Mesenteric fat pad (tissue), 1 donor: ENCODE measurements at places on chromosomes 3 and 15. TPM values are rescaled to one million over a fixed set of nuclear protein-coding genes. Genes with fewer than 3 reads are reported as not detected.

The DNAJA4 gene
- 21.4 TPM for total RNA-seq

The TLR9 gene
- total RNA-seq, result 0.19 TPM

The SORD gene
- 7.4 TPM for total RNA-seq

The RTP1 gene
- total RNA-seq, result not detected

The TMEM42 gene
- 8.1 TPM for total RNA-seq

- no peak for DNase-seq
These were observed 128.4 kb upstream of the HACD2 start for GRCh38 chr3:123713211-123713610.

DNA sequence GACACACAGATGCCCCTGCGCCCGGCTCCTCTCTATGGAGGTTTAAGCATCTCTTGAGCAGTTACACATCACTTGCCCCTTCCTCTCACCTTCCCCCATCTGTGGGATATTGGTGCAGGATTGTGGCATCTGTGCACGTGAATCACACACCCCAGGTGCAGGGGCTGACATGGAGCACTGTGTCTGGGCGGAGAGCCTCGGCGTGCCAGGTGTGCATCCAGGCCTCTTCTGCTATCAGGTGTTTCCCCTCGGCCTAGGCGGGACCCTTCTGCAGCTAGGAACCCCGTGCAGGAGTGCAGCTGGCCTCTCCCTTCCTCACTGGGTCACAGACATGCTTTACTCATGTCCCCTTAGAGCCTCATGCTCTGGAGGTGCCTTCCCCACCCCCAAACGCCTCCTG lies 33.4 kb upstream of the MUC13 start:
- no peak for DNase-seq

DNA sequence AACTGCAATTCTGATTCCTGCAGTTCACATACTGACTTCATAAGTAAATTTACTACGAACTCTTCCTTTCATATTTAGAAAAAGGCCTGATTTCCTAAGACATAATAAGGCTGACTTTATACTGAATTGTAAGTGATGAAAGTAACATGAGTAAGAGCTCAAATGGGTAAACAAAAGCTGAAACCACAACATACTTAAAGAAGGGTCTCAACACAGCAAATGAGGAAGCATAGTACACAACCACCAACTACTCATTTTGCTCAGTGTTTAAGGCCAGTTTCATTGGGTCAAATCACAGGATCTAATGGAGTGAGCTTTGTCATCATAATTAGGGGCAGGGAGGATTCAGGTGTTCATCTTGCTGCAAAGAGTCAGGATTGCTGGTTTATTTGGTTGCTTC lies 81.4 kb downstream of the SETD2 start:
- DNase-seq, result no peak

DNA sequence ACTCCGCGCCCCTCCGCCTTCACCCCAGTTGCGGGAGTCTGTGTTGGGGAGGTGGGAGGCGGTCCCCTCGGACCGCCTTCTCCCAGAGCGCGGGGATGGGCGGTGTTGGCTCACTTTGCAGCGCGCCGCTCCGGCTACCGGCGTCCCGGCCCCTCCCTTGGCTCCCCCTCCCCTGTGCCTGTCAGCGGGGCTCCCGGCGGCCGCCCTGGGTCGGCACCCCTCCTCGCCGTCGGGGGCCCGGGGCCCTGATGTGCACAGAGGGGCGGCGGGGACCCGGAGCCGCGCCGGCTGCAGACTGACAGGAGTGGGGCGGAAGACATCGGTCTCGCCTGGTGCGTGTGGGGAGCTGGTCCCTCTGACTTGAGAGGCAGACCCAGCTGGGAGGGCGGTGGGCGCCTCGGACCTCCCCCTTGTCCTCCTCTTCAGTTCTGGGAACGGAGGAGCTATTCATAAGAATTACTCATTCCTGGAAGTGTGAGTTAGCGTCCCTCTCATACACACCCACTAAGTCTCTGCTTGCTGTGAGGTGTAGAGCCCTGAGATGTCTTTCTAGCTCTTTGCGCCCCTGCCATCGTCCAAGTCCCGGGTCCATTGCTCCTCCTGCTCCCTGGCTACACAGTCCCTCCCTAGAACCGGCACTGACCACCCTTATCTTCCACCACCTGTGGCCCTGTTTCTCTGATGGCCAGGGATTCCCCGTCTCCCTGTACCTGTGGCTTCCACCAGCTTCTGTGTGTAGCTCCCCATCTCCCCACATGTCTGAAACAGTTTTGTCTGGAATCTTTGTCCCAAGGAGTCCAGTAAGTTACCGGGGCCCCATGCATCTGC lies 42.3 kb upstream of the ROPN1 start:
- peak; percentile 88 for DNase-seq

- DNase-seq, result no peak
These were observed 452.5 kb downstream of the MCTP2 start for GRCh38 chr15:94683902-94684301.

DNA sequence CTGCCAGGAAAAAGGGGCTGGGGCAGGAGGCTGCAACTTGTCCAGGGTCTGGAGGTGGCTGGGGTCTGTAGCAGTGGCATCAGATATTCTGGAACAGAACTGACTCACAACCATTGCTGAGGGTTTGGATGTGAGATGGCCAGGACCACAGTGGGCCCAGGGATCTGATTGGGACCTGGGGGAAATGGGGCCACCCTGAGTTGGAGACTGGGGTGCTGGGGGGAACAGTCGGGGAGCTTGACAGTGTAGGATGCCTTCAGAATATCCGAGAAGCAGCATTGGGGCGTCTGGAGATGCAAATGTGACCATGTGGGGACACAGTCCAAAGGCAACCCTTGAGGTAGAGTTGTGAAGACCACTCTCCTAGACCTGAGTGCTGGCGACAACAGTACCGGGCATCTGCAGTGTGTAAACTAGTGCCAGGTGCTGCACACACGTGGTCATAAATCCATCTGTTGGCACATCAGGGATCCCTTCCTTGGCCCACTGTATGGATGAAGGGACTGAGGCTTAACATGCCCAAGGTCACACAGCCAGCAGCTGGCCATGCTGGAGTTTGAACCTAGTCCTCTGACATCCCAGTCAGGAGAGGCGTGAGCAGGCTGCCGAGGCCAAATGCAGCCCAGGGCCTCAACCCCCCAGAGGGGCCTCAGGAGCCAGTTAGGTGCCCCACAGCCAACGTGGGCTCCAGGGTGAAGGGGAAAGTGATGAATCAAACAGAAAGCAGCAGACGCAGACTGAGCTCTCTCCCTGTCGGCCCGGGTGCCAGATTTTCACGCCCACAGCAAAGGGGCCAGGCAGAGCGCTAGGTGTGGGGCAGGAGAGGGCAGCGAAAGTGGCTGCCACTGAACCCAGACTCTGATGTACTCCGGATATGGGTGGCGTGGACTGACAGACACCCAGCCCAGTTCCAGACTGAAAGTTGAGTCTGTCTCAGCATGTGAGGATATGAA lies 18.8 kb downstream of the HEMK1 start:
- no peak for DNase-seq

GRCh38 chr15:29086001-29086400 lies 183.6 kb downstream of the NSMCE3 start:
- DNase-seq, result no peak

DNA sequence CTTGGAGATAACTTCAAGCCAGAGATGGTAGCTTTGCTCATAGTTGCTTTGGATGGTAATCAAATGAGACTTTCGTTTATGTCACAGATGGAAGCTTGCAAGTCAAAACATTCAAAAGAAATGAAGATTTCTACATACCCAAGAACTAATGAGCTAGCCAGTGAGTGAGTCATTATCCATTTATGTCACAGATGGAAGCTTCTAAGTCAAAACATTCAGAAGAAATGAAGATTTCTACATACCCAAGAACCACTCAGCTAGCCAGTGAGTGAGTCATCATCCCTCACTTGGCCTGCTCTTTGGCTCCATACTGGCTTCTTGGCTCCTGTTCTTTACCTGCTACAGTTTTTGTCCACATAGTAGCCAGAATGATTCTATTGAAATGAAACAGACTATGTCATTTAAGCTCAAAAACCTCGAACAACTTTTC lies 559.8 kb upstream of the CBLB start:
- DNase-seq, result no peak

GRCh38 chr15:99452728-99453636 lies 112.8 kb upstream of the MEF2A start:
- peak; percentile 92 for DNase-seq

DNA sequence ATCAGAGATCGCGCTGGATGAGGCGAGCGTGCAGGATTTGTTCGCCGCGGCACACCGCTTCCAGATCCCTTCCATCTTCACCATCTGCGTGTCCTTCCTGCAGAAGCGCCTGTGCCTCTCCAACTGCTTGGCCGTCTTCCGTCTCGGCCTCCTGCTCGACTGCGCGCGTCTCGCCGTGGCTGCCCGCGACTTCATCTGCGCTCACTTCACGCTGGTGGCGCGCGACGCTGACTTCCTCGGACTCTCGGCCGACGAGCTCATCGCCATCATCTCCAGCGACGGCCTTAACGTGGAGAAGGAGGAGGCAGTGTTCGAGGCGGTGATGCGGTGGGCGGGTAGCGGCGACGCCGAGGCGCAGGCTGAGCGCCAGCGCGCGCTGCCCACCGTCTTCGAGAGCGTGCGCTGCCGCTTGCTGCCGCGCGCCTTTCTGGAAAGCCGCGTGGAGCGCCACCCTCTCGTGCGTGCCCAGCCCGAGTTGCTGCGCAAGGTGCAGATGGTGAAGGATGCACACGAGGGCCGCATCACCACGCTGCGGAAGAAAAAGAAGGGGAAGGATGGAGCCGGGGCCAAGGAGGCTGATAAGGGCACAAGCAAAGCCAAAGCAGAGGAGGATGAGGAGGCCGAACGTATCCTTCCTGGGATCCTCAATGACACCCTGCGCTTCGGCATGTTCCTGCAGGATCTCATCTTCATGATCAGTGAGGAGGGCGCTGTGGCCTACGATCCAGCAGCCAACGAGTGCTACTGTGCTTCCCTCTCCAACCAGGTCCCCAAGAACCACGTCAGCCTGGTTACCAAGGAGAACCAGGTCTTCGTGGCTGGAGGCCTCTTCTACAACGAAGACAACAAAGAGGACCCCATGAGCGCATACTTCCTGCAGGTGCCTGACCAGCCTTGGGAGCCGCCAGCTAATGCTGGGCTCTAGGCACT lies 819 bp downstream of the KLHL40 start:
- DNase-seq, result peak; percentile 73

- DNase-seq, result no peak
These were observed 5.4 kb upstream of the HEG1 start for GRCh38 chr3:125061170-125061569.

- no peak for DNase-seq
These were observed 24.1 kb upstream of the SLC6A1 start for GRCh38 chr3:10968401-10968800.

DNA sequence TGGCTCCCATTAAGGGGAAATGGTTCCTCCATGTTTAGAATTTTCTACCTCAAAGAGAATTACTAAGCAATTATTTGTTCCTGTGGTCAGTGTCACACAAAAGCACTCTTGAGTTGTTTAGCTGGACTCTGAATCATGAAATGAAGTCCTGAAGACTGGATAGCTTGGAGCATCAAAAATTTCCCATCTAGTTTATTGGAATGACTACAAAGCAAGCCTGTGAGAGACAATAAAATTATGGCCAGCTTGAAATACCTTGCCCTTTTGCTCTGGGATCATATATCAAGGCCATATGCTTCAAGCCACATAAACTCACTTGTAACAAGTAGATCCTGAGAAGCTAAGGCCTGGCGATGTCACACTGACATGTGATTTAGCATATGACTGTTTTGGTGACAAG lies 292.3 kb downstream of the TIGIT start:
- DNase-seq, result no peak

- DNase-seq, result no peak
These were observed 58.5 kb downstream of the CCNL1 start for GRCh38 chr3:157101486-157101885.

DNA sequence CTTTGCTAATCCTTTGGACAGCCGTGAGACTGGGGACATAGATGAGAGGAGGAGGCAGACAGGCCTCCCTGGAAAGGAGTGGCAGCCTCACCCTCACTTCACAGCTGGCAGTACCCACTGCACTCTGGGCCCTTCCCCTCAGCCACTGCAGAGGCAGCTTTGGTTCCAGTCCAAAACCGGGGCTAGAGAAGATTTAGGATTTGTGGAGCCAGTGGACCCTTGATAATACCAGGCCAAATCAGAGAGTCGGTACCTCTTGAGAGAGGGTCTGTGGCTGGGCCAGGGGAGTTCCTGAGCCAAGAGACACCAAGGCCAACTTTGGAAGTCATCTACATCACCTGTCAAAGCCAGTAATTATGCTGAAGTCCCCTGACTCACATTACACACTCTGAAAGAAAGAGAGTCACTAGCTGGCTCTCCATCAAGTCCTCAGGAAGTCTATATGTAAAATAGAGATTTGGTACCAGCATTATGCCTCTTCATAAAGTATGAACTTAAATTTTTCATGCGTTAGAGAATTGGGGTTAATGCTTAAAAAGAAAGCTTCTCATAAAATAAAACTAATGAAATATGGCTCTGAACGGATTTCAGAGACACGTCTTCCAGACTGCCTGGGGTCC lies 244.1 kb upstream of the SEMA6D start:
- DNase-seq, result no peak

GRCh38 chr3:117096549-117096948 lies 387.0 kb downstream of the TUSC7 start:
- no peak for DNase-seq

- no peak for DNase-seq
These were observed 20.9 kb upstream of the VILL start for GRCh38 chr3:37969596-37970100.

DNA sequence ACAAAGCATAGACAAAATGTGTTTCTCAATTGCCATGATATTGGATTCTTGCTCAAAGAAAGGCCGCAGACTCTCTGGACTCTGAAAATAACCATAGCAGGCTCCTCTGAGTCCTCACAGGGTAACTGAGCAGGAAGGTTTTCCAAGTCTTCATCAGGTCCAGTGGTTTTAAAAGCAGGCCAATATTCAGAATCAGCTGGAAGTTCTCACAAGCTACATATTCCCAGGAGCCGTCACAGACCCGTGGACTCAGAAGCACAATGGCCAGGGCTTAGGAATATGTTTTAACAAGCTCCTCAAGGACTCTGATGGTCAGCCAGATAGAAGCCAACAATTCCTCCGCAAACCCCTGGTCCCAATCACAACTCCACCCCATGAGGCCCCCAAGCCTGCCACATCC lies 256.1 kb upstream of the ADAMTS9 start:
- no peak for DNase-seq

DNA sequence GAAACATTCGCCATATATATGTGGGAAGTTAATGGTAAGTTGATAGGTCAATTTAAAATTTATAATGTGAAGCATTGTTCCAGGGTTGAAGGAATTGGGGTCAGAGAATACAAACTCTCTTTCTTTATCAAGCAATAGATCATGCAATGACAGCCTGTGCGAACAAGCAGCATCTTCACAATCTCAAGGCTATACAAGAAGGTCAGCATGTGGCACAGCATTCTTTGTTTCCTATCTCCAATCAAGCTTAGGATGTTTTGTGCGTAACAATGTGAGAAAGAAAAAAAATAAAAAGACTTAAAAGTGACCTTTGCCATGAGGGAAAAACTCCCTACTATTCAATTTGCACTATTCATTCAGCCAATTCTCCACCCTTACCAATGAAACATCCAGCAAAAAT lies 288.1 kb upstream of the NECTIN3 start:
- no peak for DNase-seq

DNA sequence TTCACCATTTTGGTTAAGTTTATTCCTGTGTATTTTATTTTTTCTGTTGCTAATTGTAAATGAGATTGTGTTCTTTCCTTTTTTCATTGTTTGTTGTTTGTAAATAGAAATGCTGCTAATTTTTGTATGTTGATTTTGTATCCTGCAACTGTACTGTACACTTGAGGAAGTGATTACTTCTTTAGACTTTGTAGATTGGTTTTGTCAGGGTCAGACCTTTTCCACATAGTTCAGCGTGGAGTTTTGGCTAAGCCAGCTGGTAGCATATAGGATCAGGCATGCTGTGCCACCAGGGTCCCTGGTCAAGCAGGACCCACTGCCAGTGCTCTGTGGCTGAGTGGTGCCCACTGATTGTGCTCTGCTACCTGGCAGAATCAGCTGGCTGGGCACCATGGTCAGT lies 80.1 kb downstream of the CD200 start:
- no peak for DNase-seq
